ENCODE measurements at places on chromosomes 3 and 15.

DNA sequence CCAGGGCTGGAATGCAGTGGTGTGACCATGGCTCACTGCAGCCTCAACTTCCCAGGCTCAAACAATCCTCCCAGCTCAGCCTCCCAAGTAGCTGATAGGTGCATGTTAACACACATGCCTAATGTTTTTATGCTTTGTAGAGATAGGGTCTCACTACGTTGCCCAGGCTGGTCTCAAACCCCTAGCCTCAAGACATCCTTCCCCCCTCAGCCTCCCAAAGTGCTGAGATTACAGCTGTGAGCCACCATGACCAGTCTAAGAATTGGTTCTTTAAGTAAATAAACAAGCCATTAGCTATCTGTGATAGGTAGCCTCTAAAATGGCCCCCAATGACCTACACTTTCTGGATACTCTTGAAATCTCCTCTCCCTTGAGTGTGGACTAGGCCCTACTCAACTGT, 3.7 kb downstream of the TRIM59 start:
- DNase-seq = no peak

- DNase-seq = no peak
Measured at GRCh38 chr3:83802801-83803200, 1156.0 kb upstream of the CADM2 start.

DNA sequence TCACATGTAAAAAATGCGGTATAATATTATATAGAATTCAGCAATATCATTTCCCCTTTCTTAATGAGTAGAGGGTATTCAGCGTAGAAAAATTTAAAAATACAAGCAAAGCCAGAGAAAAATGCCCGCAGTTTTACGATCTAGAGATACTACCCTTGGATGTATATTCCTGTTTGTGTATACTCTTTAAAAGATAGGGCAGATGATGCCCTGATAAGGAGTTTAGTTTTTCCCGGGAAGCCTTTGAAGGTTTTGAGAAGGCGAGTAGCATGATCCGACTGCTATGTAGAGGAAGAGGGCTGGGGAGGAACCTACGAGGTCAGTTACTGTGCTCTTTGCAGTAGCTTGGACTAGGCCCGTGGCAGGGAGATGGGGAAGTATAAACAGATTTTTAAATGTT, 1.2 kb downstream of the YEATS2 start:
- no peak for DNase-seq

DNA sequence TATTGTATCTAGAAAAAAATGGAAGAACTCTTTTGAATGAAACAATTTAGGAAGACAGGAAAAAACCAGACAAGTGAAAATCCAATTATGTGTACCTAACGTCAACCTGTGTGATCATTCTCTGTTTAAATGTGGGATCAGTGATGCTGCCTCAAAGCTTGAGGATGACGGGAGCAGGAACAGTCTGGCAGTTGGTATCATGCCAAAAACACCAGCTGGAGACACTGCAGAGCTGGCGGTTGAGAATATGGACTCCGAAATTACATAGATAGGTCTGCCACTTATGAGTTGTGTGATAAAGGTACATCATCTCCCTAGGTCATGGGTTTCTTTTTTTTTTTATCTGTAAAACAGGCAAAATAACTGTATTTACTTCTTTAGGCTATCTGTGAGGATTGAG, 480.5 kb downstream of the CNTN4 start:
- no peak for DNase-seq

- DNase-seq = no peak
Measured at GRCh38 chr3:44987332-44987731, 11.3 kb downstream of the EXOSC7 start.

GRCh38 chr3:119240101-119240590, 532 bp downstream of the B4GALT4 start:
- DNase-seq = no peak

GRCh38 chr15:69298697-69299441, at the start of gene PAQR5:
Gene PAQR5, plus strand, starts transcription at chr15:69298912. Its CDS starts 61,169 bp downstream, at chr15:69360081.
- no peak for DNase-seq

DNA sequence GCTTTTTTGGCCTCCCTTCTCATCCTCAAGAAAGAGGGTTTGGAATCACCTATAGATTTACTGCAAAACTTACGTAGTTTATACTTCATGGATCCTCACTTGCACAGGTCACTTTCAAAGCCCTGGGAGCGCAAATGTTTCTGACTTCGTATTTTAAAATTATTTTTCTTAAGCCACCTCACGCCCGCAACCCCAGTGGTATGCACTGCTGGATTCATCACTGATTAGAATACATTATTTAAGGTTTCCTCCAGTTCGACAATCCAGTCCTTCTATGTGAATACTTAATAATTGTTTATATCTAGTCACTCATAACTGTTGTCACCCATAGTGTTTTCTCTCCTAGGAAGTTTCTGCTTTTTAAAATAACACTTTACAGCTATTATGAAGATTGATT, 339.9 kb downstream of the CHL1 start:
- DNase-seq = no peak

- no peak for DNase-seq
Measured at GRCh38 chr3:173826901-173827609, 429.5 kb downstream of the NLGN1 start.

DNA sequence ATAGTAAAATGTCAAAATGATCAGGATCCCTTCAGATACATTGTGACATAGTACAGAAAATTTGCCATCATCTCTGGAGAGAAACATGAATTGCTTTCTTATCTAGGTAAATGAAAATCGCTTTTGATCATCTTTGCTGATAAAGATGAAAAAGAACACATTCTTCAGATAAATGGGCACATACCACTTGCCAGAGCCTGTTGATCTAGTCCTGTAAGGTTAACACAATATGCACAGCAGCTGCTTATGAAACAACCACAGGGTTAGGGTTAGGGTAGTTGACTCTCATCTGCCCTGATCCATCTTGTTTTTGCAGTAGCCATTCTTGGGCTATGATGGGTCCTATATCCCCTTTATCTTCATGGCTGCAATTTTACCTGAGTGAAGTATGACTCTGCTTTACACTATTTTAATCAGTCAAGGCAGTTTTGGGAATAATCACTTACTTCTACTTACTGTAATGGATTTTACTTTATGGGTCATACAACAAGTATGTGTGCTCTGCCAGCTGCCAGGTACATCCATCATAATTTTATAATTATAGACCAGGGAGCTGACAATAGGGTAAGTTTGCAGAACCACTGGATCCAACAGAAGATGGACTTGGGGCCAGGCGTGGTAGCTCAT, 12.6 kb upstream of the SPINK8 start:
- DNase-seq = no peak

- no peak for DNase-seq
Measured at GRCh38 chr15:98859149-98859548, 148.4 kb downstream of the PGPEP1L start.

- DNase-seq = peak; percentile 49
Measured at GRCh38 chr15:27017168-27017809, 46.3 kb downstream of the GABRG3 start.

GRCh38 chr15:59966262-59966661, 37.8 kb upstream of the FOXB1 start:
- no peak for DNase-seq

- DNase-seq = no peak
Measured at GRCh38 chr3:63047068-63047467, 171.9 kb upstream of the CADPS start.

GRCh38 chr15:71559098-71559497, 251.3 kb upstream of the NR2E3 start:
- no peak for DNase-seq

- DNase-seq = no peak
Measured at GRCh38 chr3:117218641-117219048, 509.1 kb downstream of the TUSC7 start.

GRCh38 chr15:80563372-80563997, 131.6 kb upstream of the ABHD17C start:
- no peak for DNase-seq

GRCh38 chr15:92449476-92449875, 55.8 kb downstream of the ST8SIA2 start:
- no peak for DNase-seq

GRCh38 chr3:113546414-113546893, 14.1 kb downstream of the SIDT1 start:
- peak; percentile 11 for DNase-seq

DNA sequence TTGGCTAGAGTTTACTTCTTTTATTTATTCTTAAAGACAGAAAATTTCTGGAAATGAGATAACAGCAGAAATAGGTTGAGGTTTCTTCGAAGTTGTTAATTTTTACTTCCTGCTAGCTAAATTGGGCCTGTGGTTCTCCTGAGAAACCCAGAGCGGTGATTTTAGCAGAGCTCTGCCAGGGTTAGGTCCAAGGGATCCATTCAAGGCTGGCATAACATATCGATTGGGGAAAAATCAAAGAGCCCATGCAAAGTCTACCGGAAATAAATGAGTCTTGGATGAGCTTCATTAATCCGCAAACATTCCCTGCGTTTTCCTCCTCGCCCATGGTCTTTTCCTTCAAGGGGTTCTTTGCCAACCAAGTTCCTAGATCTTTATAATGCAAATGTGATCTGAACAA, 30.8 kb upstream of the MASP1 start:
- DNase-seq = no peak

DNA sequence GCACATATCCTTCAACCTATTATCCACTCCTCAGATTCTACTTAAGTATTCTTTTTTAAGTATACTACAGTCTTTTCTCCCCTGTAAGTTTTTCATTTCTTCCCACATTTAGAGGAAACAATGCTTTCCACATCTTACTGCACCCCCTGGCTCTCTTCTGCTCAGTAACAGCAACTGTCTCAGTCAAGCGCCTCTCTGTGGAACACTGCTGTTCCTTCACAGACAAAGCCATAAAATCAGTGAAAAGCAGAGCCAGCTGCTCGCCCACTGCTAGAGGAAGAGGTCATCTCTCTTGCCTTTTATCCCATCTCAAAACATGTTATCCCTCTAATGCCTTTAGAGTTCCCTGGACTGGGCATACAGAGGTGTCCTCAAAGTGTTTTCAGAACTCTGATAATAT, 24.8 kb downstream of the SERP1 start:
- no peak for DNase-seq

DNA sequence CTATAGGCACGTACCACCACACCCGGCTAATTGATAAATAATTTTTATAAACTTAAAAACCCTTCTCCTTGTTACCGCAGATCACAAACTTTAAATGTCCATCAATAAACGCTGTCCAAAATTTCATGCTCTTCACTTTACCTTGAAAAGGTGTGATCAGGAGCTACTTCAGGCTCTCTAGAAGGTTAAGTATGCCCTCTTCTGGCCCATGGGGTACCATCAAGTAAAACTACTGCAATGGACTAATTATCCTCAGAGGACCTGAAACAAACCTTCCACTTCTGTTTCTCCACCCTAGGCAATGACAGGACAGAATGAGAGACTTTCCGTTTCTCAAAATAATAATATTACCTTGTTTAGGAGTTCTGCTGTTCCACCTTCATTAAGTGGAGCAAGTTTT, 9.2 kb downstream of the LZTFL1 start:
- DNase-seq = no peak

GRCh38 chr15:20349774-20350498, 191.7 kb downstream of the GOLGA6L6 start:
- DNase-seq = no peak

DNA sequence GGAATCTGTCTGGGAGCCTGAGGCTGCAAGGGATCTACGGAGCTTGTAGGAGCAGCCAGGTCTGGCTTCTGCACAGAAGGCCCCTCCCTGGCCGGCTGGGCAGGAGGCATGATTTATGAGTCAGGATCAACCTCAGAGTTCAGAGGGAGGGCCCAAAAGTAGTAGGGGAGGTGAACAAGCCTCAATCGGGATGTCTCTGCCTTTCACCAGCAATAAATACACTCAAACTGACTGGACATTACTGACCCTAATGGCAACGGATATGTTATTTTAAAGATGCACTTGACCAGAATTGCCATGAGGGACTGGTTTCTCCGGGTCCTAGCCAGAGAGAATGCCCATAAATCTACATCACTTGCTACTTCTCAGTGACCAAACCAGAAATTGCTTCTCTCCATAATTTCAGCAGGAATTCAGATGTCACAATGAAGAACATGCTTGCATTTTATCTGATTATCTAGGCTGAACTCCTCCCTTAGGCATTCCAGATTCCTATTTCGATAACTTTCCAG, 109.6 kb upstream of the LMOD3 start:
- DNase-seq = no peak

- DNase-seq = no peak
Measured at GRCh38 chr15:82114660-82115059, 68.8 kb upstream of the MEX3B start.

DNA sequence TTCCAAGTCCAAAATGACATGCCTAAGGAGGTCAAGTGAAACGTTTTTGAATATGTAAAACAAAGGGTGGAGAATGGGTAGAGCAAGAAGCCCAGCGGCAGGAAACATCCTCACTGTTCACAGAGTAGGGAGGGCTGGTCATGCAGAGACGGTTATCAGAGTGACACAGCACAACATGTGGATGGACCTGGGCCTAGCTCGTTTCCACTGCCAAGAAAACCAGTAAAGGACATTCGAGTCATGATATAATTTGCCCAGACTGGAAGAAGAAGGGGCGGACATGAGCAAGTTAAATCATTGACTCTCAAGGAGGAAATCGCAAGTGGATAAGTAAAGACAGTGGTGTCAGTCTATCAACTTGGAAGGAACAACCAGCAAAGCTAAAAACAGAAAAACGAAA, 89.3 kb downstream of the LRIG1 start:
- no peak for DNase-seq

- DNase-seq = no peak
Measured at GRCh38 chr15:66224946-66225345, 28.6 kb downstream of the MEGF11 start.
